ENCODE measurements at places on chromosomes 5 and 9. TPM values are rescaled to one million over a fixed set of nuclear protein-coding genes. Genes with fewer than 3 reads are reported as not detected.

Gene MCIDAS
- polyA plus RNA-seq = not detected

DNA sequence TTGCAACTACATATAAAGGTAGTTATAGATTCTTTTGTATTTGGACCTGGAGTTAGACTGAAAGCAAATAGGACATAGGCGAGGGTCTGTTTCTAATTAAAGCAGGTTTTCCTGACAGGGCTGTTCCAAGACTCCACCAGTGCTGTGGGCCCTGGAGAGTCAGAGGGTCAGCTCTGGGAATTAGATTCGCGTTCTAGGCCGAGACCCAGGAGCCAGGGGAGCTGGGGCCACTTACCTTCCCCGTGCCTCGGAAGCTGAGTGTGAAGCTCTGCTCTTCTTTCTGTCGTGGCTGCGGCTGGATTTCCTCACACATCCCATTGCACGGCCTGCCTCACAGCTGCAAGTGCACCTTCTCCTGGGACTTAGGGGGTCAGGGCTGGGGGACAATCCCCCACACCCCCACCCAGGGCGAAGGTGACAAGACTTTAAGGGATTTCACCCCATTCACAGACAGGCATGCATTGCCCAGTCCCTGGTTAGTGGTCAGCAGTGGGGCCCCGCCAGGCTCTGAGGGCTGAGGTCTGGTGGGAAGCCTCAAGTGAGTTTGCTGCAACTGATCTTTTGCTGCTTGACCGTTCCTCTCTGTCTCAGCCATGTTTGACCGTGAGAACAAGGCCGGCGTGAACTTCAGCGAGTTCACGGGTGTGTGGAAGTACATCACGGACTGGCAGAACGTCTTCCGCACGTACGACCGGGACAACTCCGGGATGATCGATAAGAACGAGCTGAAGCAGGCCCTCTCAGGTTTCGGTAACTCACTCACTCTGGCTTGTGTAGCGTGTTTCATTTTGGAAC is 15.3 kb upstream of the AHRR start:
- DNase-seq = no peak

Gene SLC4A9
- not detected for polyA plus RNA-seq

DNA sequence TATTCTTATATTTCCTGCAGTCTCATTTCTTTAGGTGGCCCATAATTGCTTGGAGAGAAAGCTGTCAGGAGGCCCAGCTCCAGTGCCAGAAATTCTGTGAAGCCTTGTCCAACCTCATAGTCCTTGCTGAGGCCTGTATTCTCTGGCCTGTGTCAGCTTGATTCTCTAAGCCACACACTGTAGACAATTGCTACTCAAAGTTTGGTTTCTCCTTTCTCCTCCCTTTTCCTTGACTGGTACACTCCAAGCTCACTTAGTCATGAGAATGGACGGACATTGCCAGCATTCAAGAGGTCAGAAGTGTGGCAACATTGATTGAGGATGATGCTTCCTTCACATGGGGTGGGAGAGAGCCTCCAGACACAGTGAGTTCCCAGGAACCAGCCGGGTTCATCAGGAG is 71.3 kb upstream of the CXCL14 start:
- DNase-seq = no peak

All from fibroblast of lung (primary cell).